ENCODE measurements at places on chromosomes 13 and 19.

GRCh38 chr19:15115080-15115479 lies 7.9 kb downstream of the SYDE1 start:
- no peak for DNase-seq

- no peak for DNase-seq
Observed at GRCh38 chr19:19338082-19338481, 17.5 kb downstream of the MAU2 start.

DNA sequence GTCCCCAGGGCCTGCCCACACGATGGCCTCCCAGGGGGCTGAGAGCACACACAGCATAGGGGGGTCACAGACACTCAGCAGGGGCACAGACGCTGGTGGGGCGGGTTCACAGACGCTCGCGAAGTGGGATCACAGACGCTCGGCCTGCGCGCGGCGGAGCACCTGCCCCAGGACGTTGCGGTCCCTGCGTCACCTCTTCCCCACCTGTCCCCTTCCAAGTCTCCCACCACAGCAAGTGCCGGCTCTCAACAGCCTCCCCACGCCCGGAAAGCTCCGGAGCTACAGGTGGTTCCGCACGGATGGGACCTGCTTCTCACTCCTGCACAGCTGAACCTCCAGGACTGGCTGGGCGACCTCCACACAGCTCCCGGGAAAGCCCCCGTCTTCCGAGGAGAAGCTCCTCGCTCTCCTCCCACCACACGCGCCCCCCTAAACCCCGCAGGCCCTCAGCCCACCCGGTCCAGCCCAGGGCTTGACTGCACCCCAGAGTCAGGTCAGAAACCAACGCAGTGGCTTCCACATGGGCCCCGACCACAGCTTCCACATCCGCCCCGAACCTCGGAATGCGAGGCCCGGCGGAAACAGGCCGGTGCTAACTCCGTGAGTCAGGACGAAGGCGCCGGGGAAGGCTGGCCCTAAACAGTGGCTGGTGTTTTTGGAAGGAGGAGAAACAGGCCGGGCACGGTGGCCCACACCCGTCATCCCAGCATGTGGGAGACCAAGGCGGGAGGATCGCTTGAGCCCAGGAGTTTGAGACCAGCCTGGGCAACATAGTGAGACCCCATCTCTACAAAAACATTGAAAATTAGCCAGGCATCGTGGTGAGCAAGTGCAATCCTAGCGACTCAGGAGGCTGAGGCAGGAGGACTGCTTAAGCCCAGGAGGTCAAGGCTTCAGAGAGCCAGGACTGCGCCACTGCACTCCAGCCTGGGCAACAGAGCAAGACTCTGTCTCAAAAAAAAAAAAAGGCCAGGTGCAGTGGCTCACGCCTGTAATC lies 16.5 kb downstream of the BTBD2 start:
- no peak for DNase-seq

DNA sequence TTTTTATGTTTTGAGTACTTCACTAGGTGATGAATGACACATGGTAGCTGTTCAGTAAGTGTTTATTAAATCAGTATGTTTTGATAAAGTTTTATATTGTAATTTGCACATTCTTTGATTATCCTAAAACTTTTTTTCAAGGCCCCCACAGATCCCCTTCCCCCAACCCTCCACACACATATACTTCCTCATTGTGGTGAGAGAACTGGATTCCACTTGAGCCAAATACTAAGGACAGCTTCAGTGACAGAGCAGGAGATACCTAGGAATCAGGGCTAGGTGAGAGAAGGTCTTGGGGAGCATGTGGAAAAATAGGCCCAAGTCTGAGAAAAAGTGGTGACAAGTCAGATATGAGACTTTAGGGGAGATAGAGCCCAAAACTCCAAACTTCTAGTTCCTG lies 174.6 kb downstream of the TDRD3 start:
- no peak for DNase-seq

GRCh38 chr13:87961546-87961945 lies 290.4 kb downstream of the SLITRK5 start:
- DNase-seq = no peak

- no peak for DNase-seq
Observed at GRCh38 chr13:73079359-73079758, 20.6 kb downstream of the KLF5 start.

GRCh38 chr19:12779162-12779993 lies 4.0 kb upstream of the HOOK2 start:
- DNase-seq = no peak

DNA sequence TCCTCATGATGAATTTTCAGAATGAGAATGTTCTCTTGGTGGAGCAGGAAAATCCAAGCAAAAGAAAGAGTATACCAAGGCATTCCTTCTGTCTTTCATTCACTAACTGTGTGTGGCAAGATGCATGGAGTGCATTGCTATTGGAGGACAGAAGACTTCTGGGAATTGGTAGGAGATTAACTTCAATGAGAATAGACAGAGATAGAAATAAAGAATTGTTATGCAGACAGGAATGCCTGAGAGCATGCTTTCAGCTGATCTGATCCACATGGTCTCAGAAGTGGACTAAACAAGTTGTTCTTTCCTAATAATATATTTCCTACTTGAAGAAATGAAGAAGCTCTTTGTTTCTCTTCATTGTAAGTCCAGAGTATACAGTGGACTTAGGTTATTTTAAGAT lies 303.6 kb downstream of the MYO16 start:
- no peak for DNase-seq

- no peak for DNase-seq
Observed at GRCh38 chr19:40600570-40601133, 517 bp upstream of the LTBP4 start.

- DNase-seq = no peak
Observed at GRCh38 chr19:50601407-50602088, 33.3 kb upstream of the LRRC4B start.

GRCh38 chr13:25490236-25490635 lies 118.5 kb downstream of the ATP8A2 start:
- no peak for DNase-seq

DNA sequence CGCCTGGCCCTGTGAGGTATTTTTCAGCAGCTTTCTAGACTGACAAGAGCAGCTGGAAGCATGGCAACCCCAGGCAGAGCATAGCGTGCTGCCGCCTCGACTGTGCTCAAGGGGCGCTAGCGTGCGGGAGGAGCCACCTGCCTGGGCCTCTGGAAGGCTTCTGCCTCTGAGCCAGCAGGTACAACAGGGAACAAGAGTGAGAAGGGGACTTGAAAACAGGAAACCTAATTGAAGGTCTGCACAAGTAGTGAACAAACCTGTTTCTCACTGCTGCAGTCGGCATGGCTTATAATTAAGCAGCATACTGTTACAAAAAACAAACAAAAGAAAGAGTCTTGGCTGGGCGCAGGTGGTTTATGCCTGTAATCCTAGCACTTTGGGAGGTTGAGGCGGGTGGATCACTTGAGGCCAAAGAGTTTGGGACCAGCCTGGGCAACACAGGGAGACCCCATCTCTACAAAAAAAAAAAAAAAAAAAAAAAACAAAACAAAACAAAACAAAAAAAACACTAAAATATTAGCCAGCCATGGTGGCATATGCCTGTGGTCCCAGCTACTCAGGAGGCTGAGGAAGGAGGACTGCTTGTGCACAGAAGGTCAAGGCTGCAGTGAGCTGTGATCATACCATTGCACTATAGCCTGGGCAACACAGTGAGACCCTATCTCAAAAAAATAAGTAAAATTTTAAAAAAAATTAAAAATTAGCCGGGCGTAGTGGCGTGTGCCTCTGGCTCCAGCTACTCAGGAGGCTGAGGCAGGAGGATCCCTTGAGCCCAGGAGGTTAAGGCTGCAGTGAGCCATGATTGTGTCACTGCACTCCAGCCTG lies 12.6 kb upstream of the GARRE1 start:
- no peak for DNase-seq

- DNase-seq = no peak
Observed at GRCh38 chr19:49924004-49924880, 4.8 kb upstream of the ATF5 start.

DNA sequence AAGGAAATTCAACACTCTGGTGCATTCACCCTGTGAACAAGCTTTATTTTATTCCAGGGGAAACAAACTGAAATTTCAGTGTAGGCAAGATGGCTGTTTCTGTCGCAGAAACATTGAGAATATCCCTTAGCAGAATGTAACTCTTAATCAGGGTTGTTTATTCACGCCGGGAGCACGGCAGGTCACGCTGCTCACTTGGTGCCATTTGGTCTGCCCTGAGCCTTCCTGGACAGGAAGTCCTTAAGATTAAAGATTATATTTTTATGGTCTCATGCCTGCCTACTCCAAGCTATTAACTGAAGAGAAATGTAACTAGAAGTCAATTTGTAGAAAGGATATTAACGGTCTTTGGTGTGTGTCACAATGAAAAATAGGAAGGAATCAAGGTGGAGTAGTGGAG lies 185.3 kb upstream of the ARGLU1 start:
- no peak for DNase-seq

- no peak for DNase-seq
Observed at GRCh38 chr13:37914781-37915391, 45.3 kb upstream of the TRPC4 start.

- DNase-seq = no peak
Observed at GRCh38 chr19:16520074-16520973, 21.9 kb downstream of the CHERP start.

GRCh38 chr13:31530922-31531321 lies 208.4 kb upstream of the RXFP2 start:
- no peak for DNase-seq

- DNase-seq = no peak
Observed at GRCh38 chr13:73759434-73759833, 374.8 kb downstream of the KLF12 start.

- no peak for DNase-seq
Observed at GRCh38 chr19:34969721-34970120, 5.7 kb upstream of the ZNF792 start.

- no peak for DNase-seq
Observed at GRCh38 chr13:40668335-40668734, 1.9 kb upstream of the FOXO1 start.

- DNase-seq = no peak
Observed at GRCh38 chr19:30449078-30449590, 77.0 kb downstream of the ZNF536 start.

DNA sequence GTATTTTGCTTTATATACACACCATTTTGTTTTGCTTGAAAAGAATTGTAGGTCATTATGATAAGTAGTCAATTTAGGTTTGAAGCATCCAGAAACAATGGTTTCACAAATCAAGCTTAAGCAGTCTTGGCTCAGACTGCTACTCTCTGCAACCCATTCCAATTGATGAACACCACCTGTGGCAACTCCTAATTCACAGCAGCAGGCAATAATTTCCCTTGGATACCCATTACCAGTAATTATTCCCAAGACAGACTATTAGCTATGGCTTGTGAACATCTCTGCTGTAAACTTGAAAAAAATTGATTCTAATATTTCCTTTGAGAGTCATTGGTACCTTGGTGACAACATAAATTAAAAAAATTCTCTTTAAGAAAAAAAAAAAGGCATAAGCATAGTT lies 299.3 kb upstream of the SLITRK6 start:
- DNase-seq = no peak

GRCh38 chr19:40279120-40279551 lies 6.0 kb downstream of the AKT2 start:
- DNase-seq = no peak

DNA sequence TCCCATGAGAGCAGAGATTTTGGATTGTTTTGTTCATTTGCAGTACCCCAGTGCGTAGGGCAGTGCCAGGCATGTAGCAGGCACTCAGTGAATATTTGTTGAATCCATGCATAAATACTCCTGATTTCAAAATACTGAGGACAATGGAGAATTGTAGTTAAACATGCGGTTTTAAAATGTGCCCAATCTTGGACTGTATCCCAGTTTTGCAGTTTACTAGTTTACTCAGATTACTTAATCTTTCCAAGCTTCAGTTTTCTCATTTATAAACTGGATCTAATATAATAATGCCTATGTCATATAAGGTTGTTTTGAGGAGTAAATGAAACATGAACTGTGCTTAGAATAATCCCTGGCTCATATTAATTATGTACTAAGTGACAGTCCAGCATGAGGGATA lies 39.0 kb downstream of the RCBTB2 start:
- DNase-seq = no peak

GRCh38 chr19:3115411-3115810 lies 20.4 kb upstream of the GNA15 start:
- no peak for DNase-seq

GRCh38 chr13:64709079-64709478 lies 2521.1 kb downstream of the PCDH9 start:
- DNase-seq = peak; percentile 38

GRCh38 chr13:78228211-78228610 lies 309.6 kb upstream of the EDNRB start:
- DNase-seq = no peak

GRCh38 chr19:47756953-47757608 lies 11.7 kb downstream of the NOP53 start:
- DNase-seq = no peak

DNA sequence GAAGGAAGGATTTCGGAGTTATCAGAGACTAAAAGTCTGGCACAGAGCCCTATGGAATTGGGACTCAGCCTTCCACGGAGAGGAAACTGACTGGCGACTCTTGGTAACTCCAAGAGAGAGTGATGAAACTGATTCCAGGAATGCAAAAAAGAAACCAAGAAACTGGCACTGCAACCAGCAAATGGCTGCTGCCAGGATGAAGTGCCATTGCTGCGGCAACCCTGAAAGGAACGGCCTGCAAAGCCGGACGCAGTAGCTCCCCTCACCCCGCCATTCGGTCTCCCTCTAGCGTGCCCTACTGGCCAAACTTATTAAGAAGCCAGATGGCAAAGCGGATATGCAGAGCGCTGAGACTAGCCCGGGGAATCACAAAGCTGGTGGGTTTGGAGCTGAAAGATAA lies 236.0 kb downstream of the PCDH9 start:
- DNase-seq = no peak

- DNase-seq = no peak
Observed at GRCh38 chr19:28521614-28522544, 691.1 kb downstream of the UQCRFS1 start.

DNA sequence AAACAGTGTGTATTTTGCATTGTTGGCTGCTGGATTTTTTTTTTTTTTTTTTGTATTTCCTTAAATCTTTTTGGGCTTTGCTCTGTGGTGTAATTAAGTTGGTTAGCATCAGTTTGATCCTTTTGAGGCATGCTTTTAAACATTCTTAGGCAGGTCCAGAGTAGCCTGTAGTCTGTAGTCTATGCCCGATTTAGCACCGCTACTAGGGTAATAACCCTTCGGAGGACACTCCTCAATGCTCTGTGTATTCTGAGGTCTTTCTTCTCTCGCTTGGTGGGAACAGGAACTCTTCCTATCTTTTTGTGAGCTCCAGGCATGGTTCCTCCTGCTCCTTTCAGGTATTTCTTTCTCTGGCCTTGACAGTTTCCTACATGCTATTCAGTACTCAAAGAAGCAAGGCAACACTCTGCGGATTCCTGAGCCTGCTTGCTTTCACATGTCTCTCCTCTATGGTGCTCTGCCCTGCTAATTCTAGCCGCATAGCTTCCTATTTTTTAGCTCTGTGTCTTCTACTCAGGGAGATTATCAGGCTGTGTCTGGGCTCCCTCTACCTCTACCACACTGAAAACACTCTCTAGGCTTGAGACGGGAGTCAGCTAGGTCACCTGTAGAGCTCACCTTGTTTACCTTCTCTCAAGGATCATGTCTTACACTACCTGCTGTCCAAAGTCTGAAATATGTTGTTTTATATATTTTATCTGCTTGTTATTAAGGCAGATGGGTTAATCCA lies 195.1 kb downstream of the NDFIP2 start:
- no peak for DNase-seq
